G401 (cell line): ENCODE measurements at places on chromosomes 6 and 20. TPM values are rescaled to one million over a fixed set of nuclear protein-coding genes. Genes with fewer than 3 reads are reported as not detected.
A peak's percentile ranks its signal among the peaks of the same experiment; 100 is the strongest.

DNA sequence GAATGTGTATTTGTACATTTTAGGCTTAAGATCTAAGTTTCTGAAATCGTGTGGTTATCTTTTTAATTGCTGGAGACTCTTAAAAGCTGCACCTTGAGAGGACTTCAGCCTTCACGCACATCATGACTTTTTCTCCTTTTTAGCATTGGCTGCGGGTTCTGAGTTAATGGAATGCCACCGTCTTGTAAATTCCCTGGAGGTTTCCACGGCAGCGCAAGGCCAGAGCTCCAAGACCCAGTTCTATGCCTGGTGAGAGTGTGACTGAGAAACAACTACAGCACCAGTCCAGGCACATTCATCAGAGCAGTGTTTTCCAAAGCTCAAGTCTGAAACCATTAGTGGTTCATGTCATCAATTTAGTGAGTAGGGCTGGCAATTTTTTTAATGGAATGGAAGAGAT lies 23.0 kb downstream of the PRR18 start:
- no peak for DNase-seq

The MARCKS gene
- not detected in 2 replicates for total RNA-seq

DNA sequence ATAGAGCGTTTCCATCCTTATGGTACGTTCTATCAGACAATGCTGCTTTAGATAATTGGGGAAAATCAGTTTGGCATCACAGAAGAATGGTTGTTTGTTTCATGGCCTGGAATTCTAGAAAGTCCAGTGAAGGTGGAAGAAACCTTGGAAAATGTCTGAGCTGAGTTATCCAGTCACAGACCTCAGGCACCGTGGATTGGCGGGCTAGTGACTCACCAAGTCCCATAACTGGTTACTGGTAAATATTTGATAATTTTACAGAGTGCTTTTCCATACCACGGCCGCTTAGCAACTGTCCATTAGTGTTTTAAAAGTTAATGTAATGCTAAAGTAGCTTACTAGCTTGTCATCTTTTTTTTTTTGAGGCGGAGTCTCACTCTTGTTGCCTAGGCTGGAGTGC lies 99.4 kb downstream of the SLC35B3 start:
- no peak for DNase-seq

GRCh38 chr6:159977255-159977903 lies 8.5 kb downstream of the IGF2R start:
- peak; percentile 17 for DNase-seq

DNA sequence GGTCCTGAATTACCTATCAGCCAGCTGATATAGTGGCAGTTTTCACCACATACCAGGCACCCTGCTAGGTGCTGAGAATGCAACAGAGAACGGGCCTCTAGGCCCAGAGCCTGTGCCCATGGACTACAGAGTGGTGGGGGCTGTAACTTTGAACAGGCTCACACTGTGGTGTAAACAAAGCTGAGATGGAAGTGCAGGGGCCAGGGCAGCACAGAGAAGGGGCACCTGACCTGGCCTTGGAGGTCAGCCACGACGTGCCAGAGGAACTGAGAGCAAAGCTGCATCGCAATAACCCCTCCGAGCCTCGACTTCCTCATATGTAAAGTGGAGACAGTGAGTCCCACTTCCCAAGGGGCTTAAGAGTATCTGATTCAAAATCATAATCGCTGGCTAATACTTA lies 105.8 kb downstream of the MAFB start:
- DNase-seq, result no peak

The ZKSCAN8 gene
- total RNA-seq, result 9.0 and 11.3 TPM in 2 replicates

DNA sequence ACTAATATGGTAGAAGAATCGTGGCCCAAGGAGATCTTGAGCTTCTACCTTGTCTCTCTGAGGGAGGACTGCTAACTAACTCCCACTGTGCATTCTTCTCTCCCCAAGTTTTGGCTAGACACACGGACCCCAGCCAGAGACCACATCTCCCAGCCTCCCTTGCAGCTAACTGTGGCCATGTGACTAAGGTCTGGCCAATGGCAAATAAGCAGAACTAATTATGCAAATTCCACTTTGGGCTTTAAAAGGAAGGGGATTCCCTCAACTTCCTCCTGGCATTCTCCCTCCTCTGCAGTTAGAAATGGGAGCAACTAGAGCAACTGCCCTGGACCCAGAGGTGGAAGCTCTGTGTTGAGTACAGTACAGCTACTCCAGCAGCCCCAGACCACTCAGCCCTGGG lies 15.4 kb downstream of the BPIFA2 start:
- DNase-seq, result no peak

DNA sequence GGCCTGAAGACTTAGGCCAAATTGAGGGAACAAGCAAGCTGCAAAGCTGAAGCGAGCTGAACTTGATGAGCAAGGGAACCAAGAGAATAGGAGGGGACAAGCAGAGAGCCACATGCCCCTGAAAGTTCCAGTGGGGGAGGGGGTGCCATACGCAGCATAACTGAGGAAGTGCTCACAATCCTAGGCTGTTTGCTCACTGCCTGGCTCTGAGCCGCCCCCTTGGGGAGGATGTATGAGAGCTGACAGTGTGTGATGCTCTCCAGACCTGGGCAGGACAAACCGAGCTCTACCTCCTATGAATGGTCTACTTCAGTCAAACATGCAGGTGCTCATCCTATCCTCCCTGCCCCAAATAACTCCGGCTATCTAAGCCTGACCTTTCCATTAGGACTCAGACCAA lies 52.1 kb downstream of the FAXC start:
- no peak for DNase-seq

The PM20D2 gene
- total RNA-seq, result 22.4 and 42.2 TPM in 2 replicates

The SLC22A16 gene
- total RNA-seq, result 0.12 and 2.0 TPM in 2 replicates

DNA sequence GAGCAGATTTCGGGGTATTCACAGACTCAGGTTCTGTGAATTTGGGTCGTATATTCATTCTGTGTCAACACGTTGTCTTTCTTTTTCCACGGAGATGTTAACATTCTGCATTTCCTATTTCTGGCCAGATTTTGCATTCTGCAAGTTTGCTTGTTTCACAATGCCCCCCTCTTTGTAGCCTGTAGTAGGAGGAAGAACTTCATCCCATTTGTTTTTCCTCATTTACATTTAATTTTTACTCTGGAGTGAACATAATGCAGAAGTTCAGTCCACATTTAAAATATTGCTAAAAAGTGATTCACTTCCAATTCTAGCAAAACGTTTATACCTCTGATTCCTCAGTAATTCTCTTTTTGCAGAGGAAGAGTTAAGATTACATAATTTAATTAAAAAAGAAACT lies 12.9 kb downstream of the TAGAP start:
- DNase-seq, result no peak

The POPDC3 gene
- total RNA-seq, result 36.4 and 37.8 TPM in 2 replicates

DNA sequence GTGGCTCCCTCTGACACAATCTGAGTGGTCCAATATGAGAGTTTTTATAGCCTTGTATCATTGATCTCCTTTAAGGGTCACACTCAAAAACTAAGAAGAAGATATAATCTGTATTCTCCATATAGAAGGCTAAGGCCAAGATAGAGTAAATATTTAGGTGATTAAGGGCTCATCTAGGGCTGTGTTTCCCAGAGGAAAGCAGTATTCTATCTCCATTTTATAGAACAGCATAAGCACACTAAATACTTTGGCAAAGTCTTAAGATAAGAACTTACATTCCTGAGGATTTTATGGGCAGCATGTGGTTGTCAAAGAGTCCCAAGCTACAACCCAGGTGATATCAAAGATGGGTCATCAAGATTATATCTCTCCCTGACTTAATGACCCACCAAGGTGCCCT lies 377.6 kb downstream of the KIF16B start:
- no peak for DNase-seq

DNA sequence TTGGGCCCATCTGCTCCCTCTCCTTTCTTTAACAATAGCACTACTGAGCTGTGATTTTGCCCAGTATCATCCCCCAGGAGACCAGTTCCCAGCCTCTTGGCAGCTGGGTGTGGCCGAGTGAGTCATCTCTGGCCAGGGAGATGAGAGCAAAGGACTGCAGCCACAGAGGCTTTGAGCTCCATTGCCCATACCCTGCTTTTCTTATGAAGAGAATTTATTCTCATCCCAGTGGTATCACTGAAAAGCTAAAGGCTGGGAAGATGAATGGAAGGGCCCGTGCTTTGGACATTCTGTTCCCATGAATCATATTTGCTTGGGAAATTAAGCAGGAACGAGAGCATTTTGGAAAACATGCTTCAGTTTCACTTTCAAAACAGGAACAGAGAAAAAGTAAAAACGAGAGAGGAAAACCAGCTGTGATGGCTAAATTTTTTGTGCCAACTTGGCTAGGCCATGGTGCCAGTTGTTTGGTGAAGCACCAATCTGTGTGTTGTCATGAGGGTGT lies 14.9 kb downstream of the CST3 start:
- DNase-seq, result peak; percentile 18

DNA sequence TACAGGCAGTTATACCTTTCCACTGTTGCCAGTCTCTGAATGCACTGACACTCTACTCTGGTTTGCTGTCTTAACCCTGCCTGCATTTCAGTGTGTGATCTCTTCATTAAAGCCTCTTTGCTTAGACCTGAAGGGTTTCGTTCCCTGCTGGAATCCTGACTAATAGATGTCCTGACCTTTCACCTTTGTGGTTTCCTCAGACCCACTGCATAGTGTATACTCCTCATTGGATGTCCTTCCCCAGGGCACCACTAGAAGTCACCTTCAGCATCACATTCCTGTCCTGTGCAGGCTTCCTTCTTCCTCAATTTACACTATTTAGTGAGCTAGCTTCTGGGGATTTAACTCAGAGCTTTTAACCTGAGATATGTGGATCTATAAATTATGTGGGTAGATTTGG lies 120.6 kb downstream of the RCAN2 start:
- no peak for DNase-seq

GRCh38 chr6:84280639-84281038 lies 53.2 kb upstream of the CEP162 start:
- DNase-seq, result no peak

The SOBP gene
- total RNA-seq, result 3.7 and 5.0 TPM in 2 replicates

DNA sequence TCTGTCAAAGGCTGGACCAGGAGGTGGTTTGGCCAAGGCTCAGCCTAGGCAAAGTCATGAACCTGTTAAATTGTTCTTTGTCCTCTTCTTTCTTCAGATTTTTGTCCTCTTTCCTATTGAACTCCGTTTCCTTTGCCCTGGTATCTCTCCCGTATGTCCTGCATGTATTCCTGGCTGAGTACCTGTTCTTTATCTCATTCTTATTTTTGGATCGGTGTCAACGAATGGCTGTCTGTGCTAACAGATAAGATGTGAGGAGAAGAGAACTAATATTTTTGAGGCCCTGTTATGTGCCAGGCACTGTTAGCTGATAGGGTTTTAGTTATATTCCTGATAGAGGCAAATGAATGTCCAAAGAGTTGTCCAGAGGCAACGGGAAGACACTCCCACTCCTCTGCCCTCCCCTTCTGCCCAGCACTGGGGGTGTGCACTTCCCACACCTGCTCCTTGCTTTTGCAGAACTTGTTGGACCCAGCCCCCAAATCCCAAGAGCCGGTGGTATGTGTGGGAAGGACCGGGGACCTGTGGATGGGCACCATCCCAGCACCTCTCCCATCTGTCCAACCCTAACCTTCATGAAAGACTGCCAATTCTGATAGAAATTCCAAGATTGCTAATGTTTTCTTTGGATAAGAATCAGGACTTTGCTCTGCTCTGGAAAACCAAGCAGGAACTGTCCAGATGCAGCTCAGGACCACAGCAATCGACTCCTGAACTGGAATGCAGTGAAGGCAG lies 20.6 kb downstream of the MMP24OS start:
- peak; percentile 49 for DNase-seq

DNA sequence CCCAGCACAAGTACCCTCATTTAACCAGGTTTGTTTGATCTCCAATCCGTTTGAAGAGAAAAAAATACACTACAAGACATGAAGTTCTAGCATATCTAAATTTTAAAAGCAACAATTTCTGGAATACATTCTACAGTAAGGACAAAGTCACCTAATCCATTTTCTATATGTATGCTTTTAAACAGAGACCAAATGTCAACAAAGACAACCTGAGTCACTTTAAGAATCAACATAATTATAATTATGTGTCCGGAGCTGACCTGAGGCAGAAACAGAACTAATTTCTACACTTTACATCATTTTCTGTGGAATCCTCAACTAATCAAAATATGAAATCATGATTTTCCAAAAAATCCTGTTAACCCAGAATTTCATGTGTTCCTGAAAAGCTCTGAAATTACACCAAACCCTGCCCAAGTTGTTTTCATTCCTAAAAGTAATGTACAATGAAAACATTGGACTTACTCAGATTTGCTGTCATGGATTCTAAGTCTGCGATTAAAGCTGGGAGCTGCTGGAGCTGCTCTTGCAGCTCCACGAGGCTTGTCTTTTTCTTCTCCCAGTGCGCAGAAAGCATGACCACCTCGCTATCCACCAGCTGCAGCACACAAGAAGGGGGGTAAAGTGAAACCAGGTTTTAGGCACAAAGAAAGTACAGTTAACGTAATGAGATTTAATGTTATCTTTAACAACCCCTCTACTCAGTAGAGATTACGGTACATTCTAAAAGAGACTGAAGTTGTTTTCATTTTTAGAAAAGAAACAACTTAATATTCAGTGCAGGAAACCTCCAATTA lies 35.8 kb downstream of the DTNBP1 start:
- DNase-seq, result no peak

DNA sequence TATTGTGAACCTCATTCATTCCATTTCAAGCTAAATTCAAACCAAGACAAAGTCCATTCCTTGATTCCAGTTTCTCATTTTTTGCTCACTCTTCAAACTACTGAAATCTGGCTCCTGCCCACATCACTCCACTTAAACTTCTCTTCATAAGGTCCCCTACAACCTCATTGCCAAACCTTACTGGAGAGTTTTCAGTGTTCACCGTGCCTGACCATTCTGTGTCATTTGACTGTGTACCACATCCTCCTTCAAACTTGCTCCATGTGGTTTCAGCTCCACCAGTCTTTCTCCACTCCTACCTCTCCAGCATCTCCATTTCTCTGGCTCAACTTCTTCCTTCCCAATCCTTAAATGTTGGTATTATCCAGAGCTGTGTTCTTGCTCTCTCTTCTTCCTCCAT lies 38.5 kb upstream of the TAB2 start:
- DNase-seq, result no peak

DNA sequence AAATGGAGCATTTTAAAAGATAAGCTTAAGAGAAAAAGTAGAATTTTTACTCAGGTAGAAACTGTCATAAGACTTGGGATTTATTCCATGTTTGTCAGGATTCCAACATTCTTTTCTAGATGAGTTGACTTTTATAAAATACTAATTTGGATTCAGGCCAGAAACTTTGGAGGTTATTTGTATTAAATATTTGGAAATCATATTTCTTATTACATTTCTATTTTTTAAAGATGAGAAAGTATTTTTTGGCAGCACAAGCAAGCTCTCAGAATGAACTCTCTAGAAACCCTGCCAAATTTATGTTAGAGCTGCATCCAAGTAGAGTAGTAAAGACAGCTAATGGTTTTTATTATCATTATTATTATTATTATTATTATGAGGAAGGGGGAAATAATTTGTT lies 1014.9 kb upstream of the GJE1 start:
- DNase-seq, result no peak

GRCh38 chr20:19025430-19026120 lies 186.9 kb upstream of the SLC24A3 start:
- DNase-seq, result peak; percentile 3

- DNase-seq, result no peak
Observed at GRCh38 chr6:91626911-91627310, 1040.0 kb upstream of the MAP3K7 start.

GRCh38 chr20:54469293-54469692 lies 6.1 kb upstream of the DOK5 start:
- DNase-seq, result no peak

GRCh38 chr6:137490006-137490905 lies 3.9 kb downstream of the OLIG3 start:
- no peak for DNase-seq

GRCh38 chr6:125251516-125252220 lies 50.1 kb downstream of the HDDC2 start:
- no peak for DNase-seq

- DNase-seq, result no peak
Observed at GRCh38 chr6:119308048-119308570, 41.5 kb downstream of the MAN1A1 start.

The CLVS2 gene
- total RNA-seq, result not detected in 2 replicates
